ENCODE measurements at places on chromosomes 3 and 15.

- no peak for DNase-seq
Observed at GRCh38 chr3:152853196-152853595, 18.3 kb downstream of the P2RY1 start.

GRCh38 chr3:21665444-21666100 lies 85.4 kb downstream of the ZNF385D start:
- DNase-seq, result no peak

- no peak for DNase-seq
Observed at GRCh38 chr3:71176366-71176765, 407.2 kb downstream of the FOXP1 start.

DNA sequence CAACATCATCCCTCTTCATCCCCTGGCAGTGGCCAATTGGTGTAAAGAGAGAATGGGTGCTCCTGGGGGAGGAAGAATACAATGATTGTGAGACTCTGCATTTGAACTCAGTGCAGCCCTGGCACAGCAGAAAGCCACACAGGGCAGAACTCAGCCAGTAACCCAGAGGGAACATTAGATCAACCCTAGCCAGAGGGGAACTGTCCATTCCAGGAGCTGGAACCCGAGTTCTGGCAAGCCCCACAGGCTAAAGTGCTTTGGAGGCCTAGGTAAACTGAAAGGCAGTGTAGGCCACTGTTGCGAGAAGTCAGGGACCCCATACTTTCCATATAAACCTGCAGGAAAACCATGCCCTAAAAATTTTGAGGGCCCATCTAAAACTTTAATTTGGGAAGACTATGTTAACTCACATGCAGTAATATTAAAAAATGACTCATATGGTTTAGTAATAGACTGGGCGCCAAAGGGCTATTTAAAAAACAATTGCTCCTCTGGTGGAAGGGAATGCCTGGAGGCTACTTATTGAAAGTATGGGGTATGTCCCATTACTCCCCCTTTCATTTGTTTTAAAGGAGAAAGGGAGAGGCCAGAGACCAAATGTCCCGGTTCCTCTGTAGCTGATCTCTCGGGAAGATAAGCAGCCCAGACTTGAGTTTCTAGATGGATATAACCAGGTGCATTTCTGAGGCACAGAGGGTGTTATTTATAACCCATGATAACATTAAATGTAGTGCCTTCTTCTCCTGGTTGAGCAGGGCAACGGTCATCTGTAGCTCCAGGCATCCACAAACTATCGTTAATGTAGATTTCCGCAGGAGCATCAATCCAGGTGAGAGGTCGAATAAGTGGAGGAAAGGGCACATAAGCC lies 5.8 kb upstream of the RAD51 start:
- DNase-seq, result no peak

- DNase-seq, result peak; percentile 82
Observed at GRCh38 chr15:82849556-82850512, 40.4 kb downstream of the WHAMM start.

GRCh38 chr3:51621091-51621892 lies 49.8 kb upstream of the TEX264 start:
- peak; percentile 66 for DNase-seq

GRCh38 chr3:134709561-134710312 lies 58.9 kb upstream of the KY start:
- no peak for DNase-seq

DNA sequence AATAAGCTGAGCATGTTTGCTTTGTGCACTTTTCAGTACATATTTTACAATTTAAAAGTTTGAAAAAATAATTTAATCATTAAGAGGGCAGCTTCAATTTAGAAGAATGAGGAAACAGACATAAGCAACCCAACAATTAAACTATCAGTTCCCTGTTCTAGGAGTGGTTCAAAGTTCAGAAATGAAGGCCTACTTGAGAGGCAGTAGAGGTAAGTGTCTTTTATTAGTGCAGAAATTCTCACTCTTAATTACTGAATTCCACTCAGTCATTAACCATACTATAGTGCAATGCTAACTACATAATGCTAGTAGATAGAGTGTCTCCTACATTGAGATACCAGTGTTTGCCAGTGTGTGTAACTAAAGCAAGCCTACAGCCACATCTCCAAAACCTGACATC lies 73.1 kb downstream of the TNIK start:
- DNase-seq, result no peak

- DNase-seq, result no peak
Observed at GRCh38 chr3:172929451-172929850, 178.9 kb downstream of the ECT2 start.

DNA sequence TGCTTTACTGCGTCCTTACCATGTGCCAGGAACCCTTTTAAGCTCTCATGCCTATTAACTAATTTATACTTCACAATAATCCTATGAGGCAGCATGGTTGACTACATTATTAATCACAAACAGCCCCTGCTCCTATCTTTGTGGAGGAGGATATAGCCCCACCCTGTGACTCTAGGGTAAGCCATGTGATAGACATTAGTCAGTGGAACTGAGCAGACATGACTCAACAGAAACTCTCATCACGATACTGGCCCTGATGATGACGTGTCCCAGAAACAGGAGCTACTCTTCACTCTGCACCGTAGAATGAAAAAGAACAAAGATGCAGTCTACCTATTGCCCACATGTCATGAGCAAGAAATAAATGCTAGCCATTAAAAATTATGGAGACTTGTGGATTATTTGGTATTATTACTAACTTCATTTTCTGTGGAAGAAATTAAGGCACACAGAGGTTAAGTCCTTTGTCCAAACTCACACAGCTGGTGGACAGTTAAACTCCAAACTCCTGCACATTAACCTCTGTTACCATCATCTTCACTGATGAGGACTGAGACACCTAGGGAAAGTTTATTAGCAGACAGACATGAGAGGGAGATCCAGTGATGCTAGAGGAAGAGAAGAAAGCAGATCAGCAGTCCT lies 51.2 kb downstream of the CFAP20DC start:
- DNase-seq, result peak; percentile 84

DNA sequence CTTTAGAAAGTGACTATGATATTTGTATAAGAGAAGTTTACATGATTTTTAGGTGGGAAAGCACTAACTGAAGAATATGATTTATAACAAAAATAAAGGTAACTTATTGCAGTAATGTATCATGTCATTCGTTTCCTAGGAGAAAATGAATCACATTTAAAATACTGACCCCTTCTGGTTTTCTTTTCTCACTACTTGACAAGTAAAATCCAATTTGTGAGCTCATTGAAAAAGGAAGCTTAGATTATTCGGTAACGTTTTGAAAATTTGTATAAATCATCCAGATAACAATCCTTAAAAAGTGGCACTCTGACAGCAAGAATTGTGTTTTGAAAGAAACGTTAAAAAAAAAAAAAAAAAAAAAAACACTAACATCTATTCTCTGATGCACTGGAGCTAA lies 39.0 kb downstream of the NSUN3 start:
- peak; percentile 37 for DNase-seq
